Hindlimb muscle (tissue), 1 donor: ENCODE measurements at places on chromosomes 2 and 18. TPM values are rescaled to one million over a fixed set of nuclear protein-coding genes. Genes with fewer than 3 reads are reported as not detected.

Gene LBX2
- 0.52 TPM for polyA plus RNA-seq

Gene MEP1B
- polyA plus RNA-seq: not detected

Gene ERBB4
- 6.4 TPM for polyA plus RNA-seq

Gene CAVIN2
- 41.4 TPM for polyA plus RNA-seq

Gene MRO
- 0.39 TPM for polyA plus RNA-seq

Gene CCDC142
- polyA plus RNA-seq: 11.3 TPM

Gene PCBP1
- polyA plus RNA-seq: 290 TPM

Gene CRYGC
- not detected for polyA plus RNA-seq
